ENCODE measurements at places on chromosomes 5 and 9.

DNA sequence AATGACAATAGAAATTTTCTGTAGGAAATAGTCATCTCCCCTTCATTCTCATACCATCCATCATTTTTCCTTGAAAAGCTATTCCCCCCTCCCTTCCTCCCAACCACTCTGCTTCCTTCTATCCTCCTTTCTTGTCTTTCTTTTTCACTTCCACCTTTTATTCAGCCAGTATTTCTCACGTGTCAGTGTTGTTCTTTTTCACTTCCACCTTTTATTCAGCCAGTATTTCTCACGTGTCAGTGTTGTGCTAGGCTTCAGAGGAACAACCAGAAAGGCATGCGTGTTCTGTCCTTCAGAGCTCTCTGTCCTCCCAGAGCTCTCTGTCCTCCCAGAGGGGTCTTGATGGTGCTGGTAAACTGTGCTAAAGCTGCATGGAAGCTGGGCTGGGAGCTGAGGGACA lies 419.6 kb downstream of the GADD45G start:
- no peak for DNase-seq

GRCh38 chr5:171323806-171324632 lies 15.0 kb downstream of the TLX3 start:
- no peak for DNase-seq

DNA sequence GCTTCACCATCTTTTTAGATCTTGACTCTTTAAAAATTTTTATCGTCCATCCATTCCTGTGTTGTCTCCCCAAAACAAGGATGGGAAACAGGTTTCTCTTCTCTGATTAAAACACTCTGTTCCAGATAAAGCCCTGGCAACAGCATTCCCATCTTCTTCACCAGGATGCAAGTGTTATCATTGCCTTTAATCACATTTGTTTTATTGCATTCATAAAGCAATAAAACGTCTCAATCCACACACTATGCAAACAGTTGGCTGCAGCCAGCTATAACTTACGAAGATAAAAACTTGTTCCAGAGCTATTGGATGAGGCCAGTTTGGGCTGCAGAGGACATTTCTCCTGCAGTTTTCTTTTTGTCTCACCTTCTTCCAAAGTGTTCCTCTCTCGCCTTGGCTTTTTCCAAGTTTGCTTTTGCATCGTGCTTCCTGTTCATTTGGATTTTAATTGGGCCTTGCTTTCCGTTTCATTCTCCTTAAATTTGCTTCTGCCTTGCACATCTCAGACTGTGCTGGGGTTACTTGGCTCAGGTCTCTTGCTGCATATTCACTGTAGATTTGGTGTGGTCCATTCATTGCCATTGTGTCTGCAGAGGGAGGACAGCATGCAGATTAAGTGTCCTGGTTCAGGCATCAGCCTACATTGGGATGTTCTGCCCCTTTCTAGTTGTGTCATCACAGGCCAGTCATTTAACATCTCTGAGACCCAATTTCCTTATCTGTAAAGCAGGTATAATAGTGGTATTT lies 136.5 kb upstream of the LIFR start:
- no peak for DNase-seq

GRCh38 chr9:87497604-87498045 lies at the start of gene DAPK1:
Gene DAPK1 (plus strand): TSS chr9:87497867. CDS start chr9:87499078, 1,211 bp downstream.
- DNase-seq: peak; percentile 30

DNA sequence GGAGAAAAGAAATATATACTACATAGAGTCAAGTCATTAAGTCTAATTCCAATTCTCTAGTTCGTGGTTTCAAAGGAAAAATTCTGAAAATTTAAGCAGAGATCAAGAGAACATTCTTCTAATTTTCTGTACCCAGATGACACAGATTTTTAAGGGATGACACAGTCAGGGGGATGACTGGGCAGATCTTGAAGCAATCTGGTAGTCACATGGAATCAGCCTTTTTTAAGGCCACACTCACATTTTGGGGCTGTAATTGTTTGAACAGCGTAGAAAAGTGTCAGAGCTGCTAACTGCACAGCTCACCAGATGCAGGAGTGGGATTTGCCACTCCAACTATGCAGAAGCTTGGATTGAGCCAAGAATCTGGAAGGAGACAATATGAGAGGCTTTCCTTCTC lies 20.4 kb downstream of the PDE4D start:
- no peak for DNase-seq

GRCh38 chr5:92992073-92992472 lies 588.9 kb downstream of the NR2F1-AS1 start:
- DNase-seq: no peak

- DNase-seq: no peak
These were observed 173.3 kb downstream of the TARS1 start for GRCh38 chr5:33614039-33614438.

- DNase-seq: no peak
These were observed 1.5 kb upstream of the GLRA1 start for GRCh38 chr5:151926188-151926587.

- DNase-seq: no peak
These were observed 63.3 kb downstream of the ADAMTS16 start for GRCh38 chr5:5203451-5203850.

DNA sequence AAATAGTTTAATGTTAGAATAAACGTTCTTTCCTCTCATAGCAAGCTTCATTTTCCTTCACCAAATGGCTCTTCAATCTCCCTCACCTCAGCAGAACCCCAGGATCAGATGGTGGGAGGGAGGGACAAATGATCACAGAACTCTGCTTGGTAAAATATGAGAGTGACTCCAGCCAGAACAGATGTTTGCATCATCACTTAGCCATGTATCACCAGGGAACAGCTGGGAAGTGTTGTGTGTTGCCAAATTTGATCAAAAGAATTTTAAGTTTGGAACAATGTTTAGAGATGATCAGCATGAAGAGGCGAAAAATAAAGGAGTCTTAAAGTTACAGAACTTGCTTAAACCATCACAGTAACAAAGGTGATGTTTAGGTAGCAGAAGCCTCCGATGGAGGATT lies 115.7 kb downstream of the FRMD3 start:
- no peak for DNase-seq

- DNase-seq: no peak
These were observed 35.9 kb downstream of the HRH2 start for GRCh38 chr5:175693741-175694140.

- DNase-seq: no peak
These were observed 367.3 kb upstream of the PAPPA start for GRCh38 chr9:115786321-115786720.
